Activated CD8-positive, alpha-beta memory T cell treated with anti-CD3 and anti-CD28 coated beads for 24 hours (primary cell): ENCODE measurements at places on chromosomes 3 and 15.
A peak's percentile ranks its signal among the peaks of the same experiment; 100 is the strongest.

DNA sequence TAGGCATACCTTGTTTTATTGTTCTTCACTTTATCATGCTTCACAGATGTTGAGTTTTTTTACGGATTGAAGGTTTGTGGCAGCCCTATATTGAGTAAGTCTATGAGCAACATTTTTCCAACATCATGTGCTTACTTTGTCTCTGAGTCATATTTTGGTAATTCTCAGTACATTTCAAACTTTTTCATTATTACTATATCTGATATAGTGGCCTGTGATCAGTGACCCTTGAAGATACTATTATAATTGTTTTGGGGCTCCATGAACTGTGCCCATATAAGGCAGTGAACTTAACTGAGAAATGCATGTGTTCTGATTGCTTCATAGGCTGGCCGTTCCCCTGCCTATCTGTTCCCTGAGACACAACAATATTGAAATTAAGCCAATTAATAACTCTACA is 42.8 kb upstream of the NSMCE3 start:
- DNase-seq: no peak

- no peak for DNase-seq
These were observed 45.9 kb downstream of the NIPA2 start for GRCh38 chr15:22884344-22884743.

DNA sequence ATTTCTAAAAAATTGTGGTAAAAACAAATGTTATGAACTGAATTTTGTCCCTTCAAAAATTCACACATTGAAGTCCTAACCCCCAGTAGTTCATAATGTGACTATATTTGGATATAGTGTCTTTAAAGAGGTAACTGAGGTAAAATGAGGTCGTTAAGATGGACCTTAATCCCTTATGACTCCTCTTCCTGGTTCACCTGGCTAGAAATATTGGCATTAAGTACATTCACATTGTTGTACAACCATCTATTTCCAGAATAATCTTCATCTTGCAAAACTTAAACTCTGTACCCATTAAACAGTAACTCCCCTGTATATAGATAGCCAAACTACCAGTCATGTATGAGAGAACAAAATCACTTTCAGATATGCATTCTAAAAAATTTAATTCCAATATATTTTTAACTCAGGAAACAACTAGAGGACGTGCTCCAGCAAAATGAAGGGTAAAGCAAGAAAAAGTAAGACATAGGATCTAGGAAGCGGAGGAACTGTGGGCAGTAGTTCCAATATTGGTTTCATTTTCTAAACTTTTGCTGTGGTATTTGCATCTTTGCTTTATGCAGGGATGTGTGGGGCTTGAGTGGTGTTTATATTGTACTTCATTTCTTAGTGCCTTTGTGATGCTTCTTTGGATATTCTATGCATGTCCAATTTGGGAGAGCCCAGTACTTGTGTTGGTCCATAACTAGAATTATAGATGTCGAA is 36.7 kb upstream of the IL20RB start:
- DNase-seq: no peak

DNA sequence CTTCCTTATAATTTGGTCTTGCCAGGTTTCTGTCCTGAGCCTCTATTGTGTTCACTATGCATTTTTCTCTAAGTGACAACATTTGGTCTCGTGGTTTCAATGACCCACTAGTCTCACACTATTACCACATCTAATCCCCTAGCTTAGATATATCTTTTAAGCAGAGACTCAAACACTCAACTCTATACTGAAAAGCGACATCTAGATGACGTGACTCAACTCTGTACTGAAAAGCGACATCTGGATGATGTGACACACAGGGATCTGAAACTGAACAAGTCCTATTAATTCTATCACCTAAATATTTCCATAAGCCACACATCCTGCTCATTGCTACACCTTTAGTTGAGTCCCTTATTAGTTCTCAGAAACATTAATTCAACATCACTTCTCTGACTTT is 141.7 kb upstream of the MBNL1 start:
- no peak for DNase-seq

DNA sequence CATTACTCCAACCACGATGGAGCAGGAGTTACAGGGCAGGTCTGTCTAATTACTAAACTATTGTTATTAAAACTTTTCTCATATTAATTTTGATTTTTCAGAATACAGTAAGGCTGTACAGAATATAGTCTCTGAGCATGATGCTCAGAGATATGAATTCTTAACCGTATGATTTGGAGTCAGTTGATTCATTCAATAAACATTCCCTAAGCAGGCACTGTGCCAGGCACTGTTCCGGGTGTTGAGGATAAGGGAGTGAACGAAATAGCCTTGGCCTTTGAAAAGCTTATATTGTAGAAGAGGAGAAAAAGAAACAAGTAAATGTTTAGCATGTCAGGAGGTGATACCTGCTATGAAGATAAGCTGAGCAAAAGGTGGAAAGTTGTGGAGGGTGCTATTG is 187.3 kb downstream of the KCNAB1 start:
- DNase-seq: no peak

- DNase-seq: no peak
These were observed 22.9 kb downstream of the MBNL1 start for GRCh38 chr3:152291649-152292066.

DNA sequence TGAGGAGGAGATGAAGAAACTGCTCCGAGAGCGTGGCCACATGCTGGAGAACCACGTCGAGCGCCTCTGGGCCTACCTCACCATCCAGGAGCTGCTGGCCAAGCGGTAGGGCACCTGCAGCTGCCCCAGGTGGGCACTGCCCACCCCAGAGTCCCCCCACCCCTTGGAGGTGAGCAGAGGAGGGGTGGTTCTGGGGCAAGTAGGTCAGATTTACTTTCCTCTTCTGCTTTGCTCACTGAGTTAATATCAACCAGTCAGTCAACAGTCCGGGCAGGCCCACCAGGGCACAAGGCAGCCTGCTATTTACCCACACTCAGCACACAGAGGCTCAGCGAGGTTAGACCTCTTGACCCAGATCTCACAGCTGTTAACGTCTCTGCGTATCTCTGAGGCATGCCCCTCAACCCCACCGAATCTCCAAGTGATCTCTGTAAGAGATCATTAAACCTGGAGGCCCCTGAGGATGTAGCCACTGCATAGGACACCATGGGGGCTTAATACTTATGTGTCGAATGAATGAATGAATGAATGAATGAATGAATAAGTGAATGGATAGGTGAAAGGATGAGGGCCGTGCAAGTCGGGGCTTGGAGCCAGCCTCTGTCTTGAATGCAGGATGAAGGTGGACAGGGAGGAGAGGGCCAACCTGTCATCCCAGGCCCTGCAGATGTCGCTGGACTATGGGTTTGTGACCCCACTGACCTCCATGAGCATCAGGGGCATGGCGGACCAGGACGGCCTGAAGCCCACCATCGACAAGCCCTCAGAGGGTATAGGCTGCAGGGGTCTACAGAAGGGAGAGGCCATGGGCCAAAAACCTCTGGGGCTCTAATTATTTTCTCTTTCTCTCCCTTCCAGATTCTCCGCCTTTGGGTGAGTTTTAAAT is 8.0 kb upstream of the ITIH3 start:
- DNase-seq: no peak

GRCh38 chr3:128987302-128988100 is 6.4 kb downstream of the CFAP92 start:
- no peak for DNase-seq

DNA sequence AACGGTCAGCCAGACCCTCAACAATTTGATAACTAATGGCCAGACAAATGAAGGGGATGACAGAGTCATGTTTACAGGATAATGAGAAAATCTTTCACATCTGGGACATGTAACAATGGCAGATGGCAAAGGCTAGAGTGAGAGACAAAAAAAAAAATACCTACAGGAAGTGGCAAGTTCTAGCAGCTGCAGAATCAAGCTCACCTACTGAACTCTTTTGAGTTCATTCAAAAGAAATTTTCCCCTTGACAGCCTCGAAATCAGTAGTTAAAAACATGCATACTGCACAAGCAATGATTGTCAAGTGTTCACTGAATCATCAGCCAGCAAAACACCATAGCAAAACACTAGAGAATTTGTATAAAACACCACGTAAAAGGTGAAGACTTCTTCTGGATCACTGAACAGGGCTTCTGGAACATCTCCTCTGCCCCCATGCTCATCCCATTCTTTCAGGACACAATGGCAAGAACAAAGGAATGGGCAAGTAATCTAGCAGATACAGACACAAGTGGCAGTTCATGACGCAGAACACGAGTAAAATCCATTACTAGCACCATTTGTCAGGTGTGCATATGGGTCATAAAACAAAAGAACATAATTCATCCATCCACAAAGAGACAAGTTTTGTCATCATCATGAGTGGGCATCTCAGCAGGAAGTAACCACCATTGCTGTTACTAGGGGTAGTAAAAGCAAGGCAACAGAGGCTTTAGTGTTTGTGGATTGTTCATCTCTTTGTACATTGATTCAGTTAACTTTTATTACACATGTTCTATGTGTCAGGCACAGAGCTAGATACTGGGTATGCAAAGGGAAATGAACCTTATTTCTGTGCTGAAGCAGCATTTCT is 13.8 kb upstream of the KCNMB2 start:
- DNase-seq: no peak

DNA sequence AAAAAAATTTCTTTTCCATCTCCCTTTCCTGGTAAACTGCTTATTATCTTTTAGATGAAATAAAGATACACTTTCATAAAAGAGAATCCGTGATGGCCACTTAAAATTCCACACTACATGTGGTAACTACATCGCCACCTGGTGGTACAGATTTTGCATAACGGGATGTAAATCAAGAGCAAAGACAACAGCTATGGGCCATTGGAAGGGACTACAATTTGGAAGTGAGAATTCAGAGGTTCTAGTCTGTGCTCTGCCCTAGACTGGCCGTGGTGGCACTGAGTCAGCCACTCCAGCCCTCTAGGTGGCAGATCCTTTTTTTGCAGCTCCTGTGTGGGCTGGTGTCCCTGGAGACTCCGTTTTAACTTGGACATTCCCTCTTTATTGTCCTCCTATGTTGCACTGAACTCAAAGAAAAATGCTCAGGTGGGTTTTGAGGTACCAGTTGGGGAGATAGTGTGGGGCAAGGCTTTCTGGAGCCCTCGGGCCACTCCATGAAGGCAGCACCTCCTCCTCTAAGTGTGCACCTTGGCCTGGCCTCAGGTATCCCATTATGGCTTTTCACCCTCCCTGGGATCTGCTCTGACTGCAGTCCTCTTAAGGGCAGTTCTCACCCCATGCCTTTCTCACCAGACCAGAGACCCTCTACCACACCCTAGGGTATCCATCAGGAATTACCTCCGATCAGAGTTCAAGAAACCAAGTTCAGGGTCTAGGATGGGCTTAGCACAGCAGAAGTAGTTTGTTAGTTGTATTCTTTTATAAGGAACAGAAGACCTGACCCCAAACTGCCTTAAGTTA is 54.9 kb downstream of the SPSB4 start:
- DNase-seq: peak; percentile 70

DNA sequence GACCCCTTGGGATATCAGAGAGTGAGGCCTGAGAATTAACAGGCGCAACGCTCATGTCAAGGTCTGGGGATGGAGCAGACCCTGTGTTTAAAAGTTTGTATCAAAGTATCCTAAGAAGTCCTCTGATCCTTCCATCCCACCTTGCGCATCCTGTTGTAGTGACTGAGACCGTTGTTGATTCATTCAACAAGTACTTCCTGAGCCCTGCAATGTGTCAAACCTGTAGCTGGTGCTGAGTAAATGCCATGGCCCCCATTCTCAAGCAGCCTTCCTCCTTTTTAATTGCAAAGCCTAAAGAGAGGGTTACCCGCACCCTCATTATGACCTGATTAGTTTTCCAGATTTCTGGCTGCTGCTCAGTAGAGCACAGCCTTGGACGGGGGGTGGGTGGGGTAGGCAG is 46.4 kb downstream of the RPLP1 start:
- no peak for DNase-seq

DNA sequence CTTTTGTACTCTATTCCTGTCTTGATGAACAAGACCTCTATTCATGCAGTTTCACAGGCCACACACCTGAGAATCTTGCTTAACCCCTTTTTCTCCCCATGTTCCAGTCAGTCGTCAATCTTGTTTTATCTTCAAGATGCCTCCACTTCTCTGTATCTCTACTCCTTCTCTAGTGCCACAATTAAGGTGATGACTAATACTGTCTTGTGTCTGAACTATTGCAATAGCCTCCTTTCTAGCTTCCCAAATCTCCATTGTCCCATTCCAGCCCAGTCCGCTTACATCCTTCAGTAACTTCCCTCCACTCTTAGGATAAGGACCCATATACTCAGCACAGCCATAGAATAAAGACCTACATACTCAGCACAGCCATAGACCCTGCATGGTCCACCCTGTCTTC is 24.7 kb downstream of the CHST14 start:
- DNase-seq: no peak

- DNase-seq: no peak
These were observed 7.5 kb upstream of the PLA2G4D start for GRCh38 chr15:42101861-42102260.

DNA sequence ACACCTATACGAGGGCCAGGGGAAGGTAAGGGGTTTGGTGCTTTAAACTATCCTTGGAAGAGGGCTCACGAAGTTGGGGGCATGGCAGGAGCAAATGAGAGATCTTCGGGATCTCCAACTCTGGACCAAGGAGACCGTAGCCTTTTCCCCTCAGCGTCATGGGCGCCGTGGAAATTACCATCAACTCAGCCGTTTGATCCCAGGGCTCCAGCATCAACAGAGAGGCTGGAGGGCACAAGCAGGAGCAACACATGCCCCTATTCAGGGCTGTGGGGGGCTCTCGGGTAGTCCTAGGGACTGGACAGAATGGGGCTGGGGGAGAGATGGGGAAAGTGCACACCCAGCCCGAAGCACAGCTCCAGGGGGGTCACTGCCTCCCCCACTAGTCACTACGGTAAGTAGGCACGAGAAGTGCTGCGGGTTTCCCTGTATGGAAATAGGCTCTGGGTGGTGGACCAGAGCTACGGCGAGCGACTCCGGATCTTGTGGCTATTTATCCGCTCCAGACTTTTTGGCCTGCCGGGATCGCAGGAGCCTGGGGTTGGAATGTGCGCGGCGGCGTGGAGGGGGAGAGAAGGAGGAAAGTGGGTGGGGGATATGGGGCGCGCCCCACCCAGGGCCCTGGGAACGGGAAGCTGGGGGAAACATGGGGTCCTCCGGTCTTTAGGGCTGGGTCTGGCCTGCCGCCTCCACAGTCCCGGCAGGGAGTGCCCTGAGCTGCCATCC is 539 bp upstream of the LAMB2 start:
- no peak for DNase-seq

GRCh38 chr3:31918179-31919150 is 62.6 kb downstream of the OSBPL10 start:
- DNase-seq: no peak

DNA sequence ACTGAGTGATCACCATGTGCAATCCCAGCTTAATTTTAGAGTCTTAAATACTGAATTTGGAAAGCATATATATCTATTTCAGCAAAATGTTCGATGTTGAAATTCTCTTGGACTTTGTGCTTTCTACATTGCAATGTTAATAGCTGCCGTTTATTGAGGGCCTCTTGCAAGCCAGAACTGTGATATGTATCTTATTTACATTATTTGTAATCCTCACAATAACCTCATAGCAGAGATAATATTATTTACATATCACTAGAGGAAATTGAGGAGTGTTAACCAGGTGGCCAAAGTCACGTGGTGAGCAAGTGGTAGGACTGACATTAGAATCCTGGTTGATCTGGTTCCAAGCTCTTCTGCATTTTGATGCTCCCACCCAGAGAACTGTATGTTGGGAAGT is 254.1 kb downstream of the SLC9A9 start:
- DNase-seq: no peak
